ENCODE measurements at places on chromosomes 2 and 18. TPM values are rescaled to one million over a fixed set of nuclear protein-coding genes. Genes with fewer than 3 reads are reported as not detected.
A peak's percentile ranks its signal among the peaks of the same experiment; 100 is the strongest.

- DNase-seq = peak; percentile 28
These were observed 26.9 kb downstream of the ACADL start for GRCh38 chr2:210198326-210198725.

DNA sequence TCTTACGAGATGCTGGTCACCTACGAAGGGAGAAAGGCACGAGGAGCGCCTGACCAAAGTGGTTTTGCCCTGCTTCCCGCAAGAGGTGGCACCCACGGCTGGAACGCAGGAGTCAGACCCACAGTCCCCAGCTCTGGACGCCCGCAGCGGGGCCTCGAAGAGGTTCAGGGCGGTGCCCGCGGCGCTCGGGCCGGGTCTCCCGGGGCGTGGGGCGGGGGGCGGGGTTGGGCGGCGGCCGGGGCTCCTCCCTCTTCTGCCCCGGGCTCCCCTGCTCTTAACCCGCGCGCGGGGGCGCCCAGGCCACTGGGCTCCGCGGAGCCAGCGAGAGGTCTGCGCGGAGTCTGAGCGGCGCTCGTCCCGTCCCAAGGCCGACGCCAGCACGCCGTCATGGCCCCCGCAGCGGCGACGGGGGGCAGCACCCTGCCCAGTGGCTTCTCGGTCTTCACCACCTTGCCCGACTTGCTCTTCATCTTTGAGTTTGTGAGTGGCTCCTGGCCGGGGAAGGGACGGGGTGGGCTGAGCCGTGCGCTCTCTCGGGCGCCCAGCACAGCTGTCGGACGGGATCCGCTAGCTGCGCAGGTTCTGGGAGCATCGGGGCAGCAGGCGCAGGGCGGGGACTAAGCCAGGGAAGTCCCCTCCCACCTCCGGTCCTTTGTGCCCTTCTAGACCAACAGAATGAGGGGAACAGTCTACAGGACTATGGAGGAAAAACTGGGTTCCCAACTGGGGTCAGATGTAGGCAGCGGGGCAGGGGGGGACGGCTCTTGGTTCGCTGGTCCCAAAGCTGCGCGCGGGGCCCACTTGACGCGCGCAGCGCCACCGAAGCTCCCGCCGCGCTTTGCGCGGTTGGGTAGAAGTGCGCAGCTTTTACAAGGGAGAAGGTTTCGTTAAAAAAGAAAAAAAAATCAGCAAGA, at the start of gene MAL:
MAL (plus strand) TSS at position 303 of the 914 bp plus-strand sequence; CDS start at position 388, 85 bp downstream.
- peak; percentile 23 for DNase-seq

DNA sequence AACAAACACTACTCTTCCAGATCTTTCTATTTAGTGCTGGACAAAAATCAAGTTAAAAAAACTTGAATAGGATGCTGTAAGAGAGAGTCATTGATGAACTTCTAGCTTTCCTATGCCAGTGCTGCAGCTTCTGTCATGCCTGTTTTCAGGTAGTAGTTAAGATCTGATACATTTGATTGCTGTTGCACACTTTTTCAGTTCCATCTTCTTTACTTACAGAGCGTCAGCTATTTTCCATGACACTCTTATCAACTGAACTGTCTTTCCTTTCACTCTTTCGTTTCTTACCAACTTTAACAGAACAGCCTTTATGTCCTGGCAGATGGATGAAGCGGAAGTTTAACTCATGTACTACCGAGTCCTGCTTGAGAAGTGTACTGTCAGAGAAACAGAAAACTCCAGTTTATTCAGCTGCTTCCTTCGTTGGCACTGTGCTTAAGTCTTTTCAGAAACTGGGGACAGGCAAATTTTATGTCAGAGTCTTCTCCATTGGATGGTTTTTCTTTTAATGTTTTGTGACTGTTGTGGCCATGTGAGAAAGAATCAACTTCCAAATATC, 145.9 kb upstream of the KLHL14 start:
- DNase-seq = no peak

GRCh38 chr18:7892556-7892955, 325.4 kb downstream of the PTPRM start:
- no peak for DNase-seq

- DNase-seq = no peak
These were observed 117.1 kb downstream of the ZNF407 start for GRCh38 chr18:74714791-74715190.

DNA sequence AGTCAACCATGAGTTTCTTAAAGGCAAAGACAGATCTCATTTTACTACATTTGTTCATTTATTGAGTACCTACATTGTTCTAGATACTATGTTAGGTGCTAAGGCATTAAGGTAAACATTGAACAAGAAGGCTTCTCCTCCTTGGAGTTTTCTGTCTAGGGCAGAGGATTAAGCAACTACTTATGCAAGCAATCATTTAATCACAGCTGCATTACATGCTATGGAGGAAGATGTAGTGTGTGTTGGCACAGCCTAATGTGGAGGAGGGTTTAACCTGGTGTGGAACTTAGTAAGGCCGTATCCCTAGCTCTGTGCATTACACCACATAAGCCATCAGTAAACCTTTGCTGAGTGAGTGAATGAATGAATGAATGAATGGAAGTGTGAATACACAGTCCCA, 106.5 kb upstream of the MAP3K20 start:
- DNase-seq = no peak

GRCh38 chr2:121398853-121399252, 113.9 kb upstream of the TFCP2L1 start:
- DNase-seq = no peak

DNA sequence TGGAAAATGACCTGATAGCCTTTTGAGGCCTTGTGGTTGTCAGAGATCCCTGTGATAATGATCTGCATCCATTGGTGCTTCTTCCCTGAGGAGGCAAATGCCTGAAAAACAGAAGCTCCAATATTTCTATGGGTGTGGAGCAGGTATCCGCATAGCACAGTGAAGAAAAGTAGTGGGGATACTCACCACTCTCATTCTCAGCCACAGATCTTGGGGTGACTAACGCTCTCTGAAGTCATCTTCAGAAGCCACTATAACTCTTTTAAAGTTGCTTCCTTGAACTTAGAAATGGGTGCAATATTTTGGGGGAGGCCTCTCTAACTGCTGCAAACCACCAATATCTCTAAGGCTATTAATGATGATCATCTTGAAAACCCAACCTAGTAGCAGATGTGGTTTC, 46.2 kb downstream of the ARHGAP15 start:
- DNase-seq = no peak

DNA sequence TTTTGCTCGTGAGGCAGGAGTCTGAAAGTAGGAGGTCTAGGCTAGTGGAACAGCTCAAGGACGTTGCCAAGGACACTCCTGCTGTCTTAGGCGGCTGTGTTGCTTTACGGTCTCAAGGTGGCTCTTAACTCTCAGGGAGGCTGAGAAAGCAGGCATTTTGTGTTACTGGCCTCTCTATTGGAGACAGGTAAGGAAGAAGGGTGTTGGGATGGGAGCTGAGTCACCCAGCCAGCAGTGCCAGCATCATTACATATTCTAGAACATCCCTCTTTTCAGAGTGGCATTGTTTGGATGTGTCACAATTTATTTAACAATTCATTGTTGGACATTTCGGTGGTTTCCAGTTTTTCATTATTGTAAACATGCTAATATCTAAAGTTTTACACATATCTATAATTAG, 30.8 kb upstream of the TMEM214 start:
- peak; percentile 23 for DNase-seq

DNA sequence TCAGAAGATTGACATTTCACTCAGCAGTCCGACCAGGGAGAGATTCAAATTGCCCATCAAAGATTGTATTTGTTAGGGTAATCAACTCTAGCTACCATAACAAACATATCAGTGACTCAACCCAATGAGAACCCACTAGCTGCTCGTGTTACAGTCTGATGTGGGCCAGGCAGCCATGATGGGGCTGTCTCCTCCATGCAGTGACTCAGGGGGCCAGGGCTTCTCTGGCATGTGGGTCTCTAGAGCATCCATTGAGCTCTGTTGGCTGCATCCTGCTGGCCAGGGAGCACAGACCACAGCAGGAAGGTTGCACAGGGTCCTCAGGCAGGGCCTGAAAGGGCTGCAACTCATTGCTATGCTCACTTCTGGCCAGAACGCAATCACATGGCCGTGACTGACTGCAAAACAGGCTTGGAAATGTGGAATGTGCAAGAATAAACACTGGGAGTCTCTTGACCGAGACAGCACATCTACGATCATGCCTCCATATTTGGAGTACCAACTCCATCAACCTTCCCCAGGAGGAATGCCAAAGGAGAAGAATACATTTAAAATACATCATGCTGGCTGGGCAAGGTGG, 216.8 kb downstream of the EIPR1 start:
- no peak for DNase-seq

DNA sequence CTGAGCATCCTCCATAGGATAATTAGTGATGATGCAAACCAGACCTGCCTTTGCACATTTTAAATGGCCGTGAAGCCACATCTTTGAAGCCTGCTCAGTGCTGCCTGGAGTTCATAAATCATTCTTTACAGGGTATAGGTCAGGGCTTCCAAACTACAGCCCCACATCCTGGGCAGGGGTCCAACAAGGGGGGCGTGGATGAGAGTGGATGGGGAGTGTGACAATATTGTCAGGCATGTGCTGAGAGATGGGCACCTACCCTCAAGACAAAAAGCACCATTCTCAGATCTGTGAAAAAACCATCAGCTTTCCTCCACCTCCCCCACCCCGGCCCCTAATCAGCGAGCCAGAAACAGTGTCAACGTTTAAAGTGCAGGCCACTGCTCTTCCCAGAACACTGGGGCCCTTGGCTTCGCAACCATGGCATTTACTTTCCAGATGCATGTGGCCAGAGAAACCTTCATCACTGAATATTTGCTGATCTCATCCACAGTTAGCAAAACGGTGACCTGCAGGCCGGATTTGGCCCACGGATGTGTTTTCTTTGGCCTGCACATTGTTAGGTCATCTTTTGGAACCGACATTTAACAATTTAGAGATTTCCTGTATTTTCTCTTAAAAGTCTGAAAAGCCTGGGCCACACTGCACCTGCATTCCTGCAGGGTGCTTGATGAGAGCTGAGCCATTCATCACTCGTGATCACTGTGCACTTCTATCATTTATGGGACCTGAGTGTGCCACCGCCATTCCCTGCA, 130.7 kb downstream of the ANKRD44 start:
- DNase-seq = no peak

DNA sequence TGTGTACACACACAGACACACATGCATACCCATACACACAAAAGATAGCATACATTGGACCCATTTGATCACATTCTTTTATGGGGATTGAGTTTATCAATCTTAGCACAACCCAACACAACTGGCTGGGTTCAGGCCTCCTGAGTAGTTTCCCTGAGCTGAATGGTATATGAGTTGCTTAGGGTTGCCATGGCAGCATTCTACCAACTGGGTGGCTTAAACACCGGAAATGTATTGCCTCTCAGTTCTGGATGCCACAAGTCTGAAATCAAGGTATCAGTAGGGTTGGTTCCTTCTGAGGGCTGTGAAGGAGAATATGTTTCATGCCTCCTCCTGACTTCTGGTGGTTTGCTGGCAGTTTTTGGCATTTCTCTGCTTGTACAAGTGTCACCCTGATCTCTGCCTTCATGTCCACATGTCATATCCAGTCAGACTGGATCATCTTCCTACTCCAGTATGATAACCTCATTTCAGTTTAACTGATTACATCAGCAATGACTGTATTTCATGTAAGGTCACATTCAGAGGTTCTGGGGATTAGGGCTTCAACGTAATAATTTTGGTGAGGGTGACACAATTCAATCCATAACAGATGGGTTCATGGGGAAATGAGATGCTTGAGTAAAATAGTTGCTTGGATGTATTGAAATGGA, 212.7 kb downstream of the KCNE4 start:
- DNase-seq = peak; percentile 7

DNA sequence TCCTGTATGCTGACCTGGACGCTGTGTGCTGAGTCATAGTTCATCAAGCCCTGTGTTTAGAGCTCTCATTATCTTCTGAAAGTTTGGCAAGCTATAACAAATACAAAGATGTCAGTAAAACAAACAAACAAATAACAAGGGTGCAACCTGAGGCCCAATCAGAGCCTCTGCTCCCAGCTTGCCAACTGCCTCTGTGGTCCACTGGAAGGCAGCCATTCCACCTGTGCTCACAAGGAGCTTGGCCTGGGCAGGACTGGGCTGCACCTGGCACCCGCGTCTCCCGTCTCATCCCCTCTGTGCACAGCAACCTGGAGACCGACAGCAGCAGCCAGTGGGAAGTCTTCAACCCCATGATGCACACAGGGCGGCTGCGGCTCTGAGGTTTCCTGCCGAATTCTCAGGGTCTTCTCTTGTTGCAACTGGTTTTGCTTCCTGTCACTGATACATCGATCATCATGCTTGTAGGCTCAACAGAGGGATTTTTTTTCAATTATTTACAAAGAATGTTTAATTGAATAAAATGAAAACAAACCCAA, 97.8 kb downstream of the TMEM18 start:
- DNase-seq = no peak

DNA sequence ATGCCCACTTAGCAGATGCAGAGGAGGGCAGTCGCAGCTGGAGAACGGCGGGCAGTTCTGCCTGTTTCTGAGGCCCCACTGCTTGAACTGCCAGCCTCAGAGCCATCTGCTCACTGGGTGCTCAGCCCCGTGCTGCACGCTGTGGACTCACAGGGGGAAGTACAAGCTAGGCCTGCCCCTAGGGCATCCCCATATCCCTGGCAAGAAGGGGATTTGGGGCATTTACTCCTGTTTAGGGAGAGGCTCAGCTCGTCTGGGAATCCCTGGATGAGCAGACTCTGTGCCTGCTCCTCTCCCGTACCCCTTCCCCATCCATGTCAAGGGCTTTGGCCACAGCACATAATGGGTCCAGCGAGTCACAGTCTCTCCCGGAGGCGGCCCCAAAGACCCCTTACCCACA, 169.8 kb upstream of the PKDCC start:
- DNase-seq = no peak

GRCh38 chr2:85799215-85799956, 45.6 kb downstream of the ATOH8 start:
- DNase-seq = peak; percentile 65

DNA sequence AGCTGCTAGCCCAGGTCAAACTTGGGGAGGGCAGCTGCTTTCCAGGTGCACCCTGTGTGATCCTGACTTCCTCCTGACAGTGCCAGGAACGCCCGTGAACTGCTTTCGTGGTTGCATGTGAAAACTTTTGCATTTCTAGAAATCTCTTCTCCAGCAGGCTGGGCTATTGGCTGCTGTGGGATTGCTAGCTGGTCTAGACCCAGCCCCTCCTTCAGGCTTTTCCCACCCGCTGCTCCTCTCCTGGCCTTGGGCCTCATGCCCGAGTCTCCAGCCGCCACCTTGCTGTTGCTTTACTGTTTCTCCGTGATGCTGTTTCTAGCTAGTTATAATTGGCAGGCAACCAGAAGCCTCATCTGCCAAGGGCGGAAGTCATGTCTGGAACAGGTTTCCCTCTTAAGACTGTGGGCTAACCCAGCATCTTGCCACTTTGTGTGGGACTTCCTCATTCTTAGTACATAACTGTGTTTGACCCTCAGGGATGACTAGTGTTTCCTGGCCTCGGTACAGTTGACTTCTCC, 27.0 kb upstream of the MGAT4A start:
- DNase-seq = peak; percentile 87

FRZB gene
- polyA plus RNA-seq = not detected

ELMOD3 gene
- polyA plus RNA-seq = 14.3 TPM

TRABD2A gene
- 11.5 TPM for polyA plus RNA-seq

CTNNA2 gene
- polyA plus RNA-seq = not detected

COL4A3 gene
- not detected for polyA plus RNA-seq

RGPD3 gene
- polyA plus RNA-seq = 0.08 TPM

CGREF1 gene
- polyA plus RNA-seq = 4.5 TPM

LCT gene
- polyA plus RNA-seq = 0.01 TPM
